Ureter (tissue), 1 donor: ENCODE measurements at places on chromosomes 13 and 19. TPM values are rescaled to one million over a fixed set of nuclear protein-coding genes. Genes with fewer than 3 reads are reported as not detected.
A peak's percentile ranks its signal among the peaks of the same experiment; 100 is the strongest.

DNA sequence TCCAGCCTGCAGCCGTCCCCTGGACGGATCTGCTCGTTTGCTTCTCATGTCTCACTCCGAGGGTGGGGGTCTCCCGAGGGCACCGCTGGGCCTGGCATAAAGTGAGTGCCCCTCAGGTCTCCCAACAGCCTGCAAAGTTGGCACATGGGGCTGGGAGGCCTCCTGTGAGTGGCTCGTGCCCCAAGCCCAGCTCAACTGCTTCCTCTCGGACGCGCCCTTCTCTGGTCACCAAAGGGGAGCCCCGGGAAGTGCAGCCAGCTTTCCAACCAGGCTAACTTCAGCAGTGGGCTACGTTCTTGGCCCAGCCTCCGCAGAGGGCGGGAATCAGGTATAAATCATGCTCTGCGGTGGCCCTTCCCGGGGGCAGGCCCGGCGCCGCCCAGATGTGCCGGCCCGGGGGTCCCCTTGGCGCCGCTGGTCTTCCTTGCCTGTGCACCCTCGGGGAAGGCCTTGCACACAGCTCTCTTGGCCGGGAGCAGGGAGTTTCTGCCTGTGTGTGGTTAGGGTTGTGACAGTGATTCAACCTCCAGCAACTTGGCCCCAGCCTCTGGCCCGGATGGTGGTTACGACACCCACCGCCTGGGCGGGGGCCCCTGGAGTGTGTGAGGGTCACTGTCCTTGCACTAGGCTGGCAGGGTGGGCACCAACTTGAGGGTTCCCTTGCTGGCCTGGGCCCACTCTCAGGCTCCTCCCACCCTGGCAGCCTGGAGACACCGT, 20.7 kb downstream of the CEBPG start:
- no peak for DNase-seq

GRCh38 chr19:9936326-9937000, at the start of gene OLFM2:
TSS of gene OLFM2 (minus strand) at chr19:9936515. CDS start at chr19:9936366, 149 bp downstream.
- DNase-seq: no peak

PRSS57 gene
- not detected for total RNA-seq

DNA sequence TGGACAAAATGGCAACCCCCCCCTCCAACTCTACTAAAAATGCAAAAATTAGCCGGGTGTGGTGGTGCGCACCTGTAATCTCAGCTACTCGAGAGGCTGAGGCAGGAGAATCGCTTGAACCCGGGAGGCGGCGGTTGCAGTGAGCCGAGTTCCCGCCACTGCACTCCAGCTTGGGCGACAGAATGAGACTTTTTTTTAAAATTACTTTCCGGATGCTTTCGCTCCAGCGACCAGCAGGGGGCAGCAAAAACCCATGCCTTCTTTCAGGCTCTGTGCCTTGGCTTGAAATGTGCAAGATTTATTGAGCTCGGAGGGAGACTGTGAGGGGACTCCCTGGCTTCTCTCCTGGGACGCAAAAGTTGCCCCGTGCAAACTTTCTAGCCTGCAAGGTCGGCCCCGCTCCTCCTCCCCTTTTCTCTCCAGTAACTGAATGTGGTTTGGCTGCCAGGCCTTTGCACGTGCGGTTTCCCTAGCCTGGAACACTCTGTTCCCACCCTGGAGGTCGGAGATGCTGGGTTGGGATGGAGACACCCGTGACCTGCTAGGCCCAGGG, 61.4 kb upstream of the NFIC start:
- DNase-seq: peak; percentile 76

DNA sequence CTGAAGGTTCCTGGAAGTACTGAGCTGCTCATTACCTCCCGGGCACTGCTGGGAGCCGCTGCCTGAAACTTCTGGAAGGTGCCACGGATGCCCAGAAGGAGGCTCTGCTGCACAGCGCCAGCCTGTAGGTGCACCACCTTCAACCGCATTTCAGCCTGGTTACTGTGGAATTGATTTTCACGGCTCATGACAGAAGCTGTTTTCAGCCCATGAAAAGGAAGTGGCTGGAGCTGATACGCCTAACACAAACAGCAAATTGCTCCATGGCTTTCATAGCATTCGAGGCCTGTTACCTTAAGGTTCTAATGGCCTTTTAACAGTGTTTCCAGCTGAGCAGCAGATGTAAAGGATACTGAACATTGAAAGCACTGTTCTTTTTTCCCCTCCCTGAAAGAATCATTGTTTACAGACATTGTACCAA, 22.0 kb downstream of the GPC6 start:
- DNase-seq: no peak

ZNF91 gene
- total RNA-seq: 256 TPM

DNA sequence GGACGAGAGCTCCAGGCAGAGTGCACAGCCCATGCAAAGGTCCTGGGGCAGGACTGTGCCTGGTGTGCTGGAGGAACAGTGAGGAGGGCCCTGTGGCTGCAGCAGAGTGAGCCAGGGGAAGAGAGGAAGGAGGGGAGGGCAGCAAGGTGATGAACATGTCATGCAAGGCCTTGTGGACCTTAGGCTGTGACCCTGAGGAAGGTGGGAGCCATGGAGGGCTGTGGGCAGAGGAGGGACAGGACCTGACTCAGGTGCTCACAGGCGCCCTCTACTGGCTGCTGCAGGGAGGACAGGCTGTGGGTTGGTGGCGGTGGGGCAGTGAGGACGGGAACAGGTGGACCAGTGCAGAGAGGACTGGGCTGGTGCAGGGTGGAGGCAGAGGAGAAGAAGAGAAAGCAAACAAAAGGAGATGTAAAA, 170.3 kb downstream of the PTPRS start:
- DNase-seq: no peak

DNA sequence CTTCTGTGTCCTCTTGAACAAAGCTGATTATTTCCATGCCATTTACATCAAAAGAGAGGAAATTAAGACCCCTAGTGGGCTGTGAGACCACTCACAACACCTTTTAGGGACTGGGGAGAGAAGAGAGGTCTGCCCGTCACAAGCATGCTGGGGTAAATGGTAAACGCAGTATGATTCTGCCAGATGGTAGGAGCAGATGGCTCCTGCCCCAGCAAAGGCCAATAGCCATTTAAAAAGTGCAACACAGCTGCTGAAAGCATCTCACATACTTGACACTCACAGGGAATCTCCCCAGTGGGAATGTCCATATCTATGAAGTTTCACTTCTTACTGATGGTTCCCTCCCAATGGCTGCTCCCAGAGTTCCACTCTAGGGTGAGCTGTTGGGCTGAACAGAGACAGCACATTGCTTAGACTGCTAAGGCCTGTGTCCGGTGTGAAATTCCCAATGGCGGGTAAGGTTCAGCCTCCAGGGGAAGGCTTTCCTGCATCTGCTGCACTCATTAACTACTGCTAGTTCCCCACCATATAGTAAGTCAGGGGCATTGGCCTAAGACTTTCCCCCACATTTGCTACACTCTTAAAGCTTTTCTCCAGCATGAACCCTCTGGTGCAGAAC, 7.4 kb downstream of the ZNF671 start:
- peak; percentile 25 for DNase-seq

- no peak for DNase-seq
These were observed 9.5 kb downstream of the IL17D start for GRCh38 chr13:20713014-20713376.

SPC24 gene
- total RNA-seq: 1.4 TPM

LILRA6 gene
- total RNA-seq: 1.6 TPM

- no peak for DNase-seq
These were observed 35.3 kb upstream of the CD177 start for GRCh38 chr19:43318203-43318602.

EEF2 gene
- total RNA-seq: 2,169 TPM

GRCh38 chr13:24306632-24307031, 2.7 kb upstream of the C1QTNF9 start:
- DNase-seq: no peak

CEACAM19 gene
- 4.5 TPM for total RNA-seq

DNA sequence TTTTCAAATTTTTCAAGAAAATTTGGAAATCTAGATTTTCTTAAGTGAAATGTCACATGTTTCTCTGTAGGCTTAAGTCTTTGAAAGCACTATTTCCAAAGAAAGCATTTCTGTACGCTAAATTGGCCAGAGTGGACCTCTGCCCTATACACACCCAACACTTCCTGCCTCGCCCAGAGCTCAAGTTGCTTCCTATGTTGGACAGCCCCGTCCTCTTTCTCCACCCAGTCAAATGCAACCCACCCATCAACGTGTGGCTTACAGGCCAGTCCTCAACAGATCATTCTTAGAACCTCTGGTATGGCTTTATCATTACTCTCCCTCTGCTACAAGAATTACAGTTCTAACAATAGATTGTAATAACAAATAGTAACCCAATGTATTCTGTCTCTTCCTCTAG, 24.2 kb downstream of the KLF12 start:
- DNase-seq: no peak

DNA sequence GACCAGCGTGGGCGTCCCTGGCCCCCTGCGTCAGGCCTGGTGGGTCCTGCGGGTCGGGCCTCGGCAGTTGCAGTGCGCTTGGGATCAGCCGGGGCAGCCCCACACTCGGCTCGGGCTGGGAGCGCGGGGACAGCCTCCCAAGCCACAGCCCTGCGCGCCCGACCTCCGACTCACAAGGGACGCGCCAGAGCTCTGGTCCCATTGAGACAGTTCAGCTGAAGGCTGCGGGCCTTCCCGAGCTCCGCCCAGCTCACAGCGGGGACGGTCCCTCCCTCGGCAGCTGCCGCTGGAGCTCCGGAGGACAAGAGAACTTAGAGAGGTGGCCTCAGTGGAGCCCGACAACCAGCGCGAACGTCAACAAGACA, 45.7 kb upstream of the ZNF730 start:
- no peak for DNase-seq

DNA sequence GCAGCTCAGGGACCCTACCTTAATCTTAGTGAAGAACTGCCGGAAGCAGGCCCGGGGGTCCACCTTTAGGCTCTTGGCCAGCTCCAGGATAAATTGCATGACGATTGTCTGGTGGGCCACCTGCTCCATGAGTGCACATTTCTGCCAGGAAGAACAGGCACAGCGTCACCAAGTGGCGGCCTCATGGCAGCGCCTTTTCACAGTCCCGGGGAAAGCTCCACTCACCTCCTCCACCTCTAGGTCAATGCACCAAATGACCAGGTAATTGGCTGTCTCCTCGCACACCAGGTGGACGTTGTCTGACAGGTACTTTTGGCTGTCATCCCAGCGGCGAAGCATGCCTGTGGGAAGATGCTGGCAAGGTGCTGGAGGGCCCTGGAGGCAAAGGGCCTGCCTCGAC, 8.3 kb downstream of the CDC37 start:
- no peak for DNase-seq

DNA sequence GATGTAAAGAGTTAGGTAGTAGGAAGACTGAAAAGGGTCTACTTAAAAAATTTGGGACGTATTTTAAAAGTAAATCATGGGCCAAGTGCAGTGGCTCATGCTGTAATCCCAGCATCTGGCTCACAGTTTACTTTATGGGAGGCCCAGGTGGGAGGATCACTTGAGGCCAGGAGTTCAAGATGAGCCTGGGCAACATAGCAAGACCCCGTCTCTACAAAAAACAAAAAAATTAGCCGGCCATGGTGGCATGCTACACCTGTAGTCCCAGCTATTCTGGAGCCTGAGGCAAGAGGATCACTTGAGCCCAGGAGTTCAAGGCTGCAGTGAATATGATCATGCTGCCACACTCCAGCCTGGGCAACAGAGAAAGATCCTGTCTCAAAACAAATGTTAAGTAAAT, 23.0 kb downstream of the UTP14C start:
- no peak for DNase-seq

OR7C1 gene
- total RNA-seq: not detected

ZNF541 gene
- 0.70 TPM for total RNA-seq

NHLRC3 gene
- total RNA-seq: 36.7 TPM

CEACAM21 gene
- total RNA-seq: 3.6 TPM

DNA sequence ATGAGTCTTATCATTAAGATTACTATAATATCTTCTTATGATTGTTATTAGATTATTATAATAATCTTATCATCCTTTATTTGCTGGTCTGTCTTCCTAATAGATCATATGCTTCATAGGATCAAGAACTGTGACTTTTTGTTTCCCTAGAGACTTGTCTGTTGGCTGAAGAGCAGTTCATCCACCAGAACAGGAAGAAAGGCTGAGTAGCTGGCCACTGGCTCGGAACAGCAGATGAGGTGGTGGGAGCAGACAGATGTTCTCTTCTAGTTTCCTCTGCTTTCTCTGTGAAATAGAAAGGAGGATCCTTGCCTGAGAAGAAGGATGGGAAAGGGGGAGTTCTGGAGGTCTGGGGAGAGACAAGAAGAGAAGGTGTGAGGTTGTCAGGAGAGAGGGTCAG, 120.0 kb downstream of the CCNA1 start:
- DNase-seq: no peak

- no peak for DNase-seq
These were observed 67.8 kb upstream of the RGCC start for GRCh38 chr13:41389580-41389979.

DNA sequence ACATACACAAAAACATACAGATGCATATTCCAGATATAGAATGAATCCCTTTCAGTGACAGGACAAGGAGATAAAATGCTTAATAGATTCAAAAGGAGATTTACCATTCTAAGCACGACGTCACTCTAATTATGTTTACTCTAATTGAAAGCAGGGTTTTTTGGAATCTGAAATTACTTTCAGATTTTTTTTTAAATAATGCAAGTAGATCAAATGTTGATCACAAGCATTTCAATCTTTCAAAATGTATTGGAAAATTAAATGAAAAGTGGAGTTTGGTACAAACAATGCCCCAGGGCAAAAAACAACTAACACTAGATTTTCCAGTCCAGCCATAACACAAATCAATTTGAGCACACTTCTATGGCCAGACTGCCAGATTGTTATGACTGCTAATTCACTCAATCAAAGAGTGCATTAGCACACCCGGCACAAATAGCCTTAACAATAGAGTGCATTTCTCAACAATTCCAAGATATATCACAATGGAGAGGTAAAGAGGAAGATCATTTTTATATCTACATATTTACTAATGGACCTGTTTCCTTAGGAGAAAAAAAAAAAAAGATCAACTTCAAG, 4.3 kb upstream of the DACH1 start:
- DNase-seq: no peak

- peak; percentile 71 for DNase-seq
These were observed 851 bp downstream of the ZNF320 start for GRCh38 chr19:52896431-52897137.

DNA sequence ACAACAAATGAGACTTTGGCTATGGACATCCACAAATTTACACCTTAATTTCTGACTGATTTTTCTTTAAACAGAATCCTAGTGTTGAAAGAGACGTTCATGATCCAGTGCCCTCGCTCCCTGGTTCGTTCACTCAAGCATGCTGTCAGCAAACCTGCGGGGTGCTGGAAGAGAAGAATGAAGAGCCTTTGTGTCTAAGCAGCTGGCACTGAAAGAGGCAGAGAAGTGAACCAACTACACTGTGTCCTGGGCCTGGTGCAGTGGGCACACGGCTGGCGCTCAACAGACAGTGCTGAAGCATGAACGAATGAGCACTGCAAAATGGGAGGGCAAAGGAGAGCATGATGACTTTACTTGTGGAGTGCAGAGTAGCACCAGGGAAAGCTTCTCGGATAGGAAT, 46.8 kb downstream of the MIPEP start:
- DNase-seq: no peak

SIGLECL1 gene
- not detected for total RNA-seq

- DNase-seq: no peak
These were observed 529.6 kb downstream of the FGF9 start for GRCh38 chr13:22200440-22200839.
